ENCODE measurements at places on chromosomes 2 and 18.

- no peak for DNase-seq
These were observed 11.9 kb downstream of the IL18R1 start for GRCh38 chr2:102367331-102367971.

GRCh38 chr2:157257312-157258252, at the start of gene GALNT5:
Gene GALNT5 (plus strand): TSS chr2:157257705. CDS start chr2:157258083, 378 bp downstream.
- DNase-seq = no peak

GRCh38 chr2:185279999-185280398, 458.6 kb upstream of the FSIP2 start:
- DNase-seq = peak; percentile 57

DNA sequence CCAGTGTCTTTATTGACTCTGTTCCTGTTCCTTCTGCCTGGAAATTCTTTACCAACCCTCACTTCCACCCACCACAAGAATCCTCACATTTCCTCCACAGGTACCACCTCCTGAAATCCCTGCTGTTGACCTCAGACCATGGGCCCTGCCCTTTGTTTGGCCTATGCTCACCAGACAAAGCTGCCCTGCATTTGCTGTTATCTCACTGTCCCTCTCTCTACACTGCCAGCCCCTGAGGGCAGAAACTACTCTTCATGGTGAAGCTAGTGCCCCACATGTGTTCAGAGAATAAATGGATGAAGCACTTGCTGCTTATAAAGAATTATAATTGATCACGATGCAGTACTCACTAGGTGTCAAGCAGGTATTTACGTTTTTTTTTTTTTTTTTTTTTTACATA, 608.4 kb downstream of the TSN start:
- DNase-seq = no peak

DNA sequence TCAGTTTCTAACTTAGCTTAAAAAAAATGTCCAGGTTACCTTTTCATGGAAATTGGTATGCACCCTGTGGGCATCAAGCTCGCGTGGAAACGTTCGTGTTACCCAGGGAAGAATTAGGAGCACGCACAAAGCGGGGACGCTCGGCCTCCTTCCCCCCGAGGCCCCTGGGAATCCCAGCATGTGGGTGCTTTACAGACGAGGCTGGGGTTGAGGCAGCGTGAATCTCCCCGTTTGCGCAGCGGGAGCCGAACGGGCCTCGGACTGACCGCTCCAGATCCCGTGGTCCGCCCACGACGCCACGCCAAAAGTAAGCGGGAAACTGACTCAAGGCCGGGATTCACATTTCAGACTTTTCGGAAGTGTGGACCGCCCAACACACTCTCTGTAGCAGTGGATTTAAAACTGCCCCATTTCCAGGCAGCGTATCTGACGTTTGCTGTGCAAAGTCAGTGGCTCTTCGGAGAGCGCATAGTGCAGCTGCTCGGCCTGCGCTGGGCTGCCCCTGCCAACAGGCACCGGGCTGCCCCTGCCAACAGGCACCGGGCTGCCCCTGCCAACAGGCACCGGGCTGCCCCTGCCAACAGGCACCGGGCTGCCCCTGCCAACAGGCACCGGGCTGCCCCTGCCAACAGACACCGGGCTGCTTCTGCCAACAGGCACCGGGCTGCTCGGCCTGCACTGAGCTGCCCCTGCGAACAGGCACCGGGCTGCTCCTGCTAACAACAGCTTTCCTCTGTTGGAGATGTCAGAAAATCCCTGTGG, 49.7 kb downstream of the SH3YL1 start:
- no peak for DNase-seq

- DNase-seq = no peak
These were observed 27.4 kb downstream of the FABP1 start for GRCh38 chr2:88100489-88100858.

DNA sequence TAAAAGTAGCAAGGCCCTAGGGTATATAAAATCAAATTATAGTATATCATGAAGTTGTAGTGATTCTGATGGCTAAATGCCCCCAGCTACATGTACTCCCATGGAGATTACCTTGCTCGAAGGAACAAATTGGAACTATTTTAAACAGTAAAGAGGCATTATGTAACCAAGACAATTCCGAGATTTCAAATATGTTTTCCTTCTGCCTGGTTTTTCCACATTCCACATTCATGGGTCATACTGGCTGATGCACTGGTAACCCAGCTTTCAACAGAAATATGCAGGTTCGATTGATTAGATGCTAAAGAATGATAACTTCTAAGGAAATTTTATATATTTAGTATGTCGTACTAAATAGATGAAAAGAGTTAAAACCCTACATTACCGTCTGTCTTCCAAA, 62.3 kb upstream of the MGAT4A start:
- no peak for DNase-seq

- peak; percentile 60 for DNase-seq
These were observed 135.6 kb upstream of the UNC80 start for GRCh38 chr2:209636076-209636475.

DNA sequence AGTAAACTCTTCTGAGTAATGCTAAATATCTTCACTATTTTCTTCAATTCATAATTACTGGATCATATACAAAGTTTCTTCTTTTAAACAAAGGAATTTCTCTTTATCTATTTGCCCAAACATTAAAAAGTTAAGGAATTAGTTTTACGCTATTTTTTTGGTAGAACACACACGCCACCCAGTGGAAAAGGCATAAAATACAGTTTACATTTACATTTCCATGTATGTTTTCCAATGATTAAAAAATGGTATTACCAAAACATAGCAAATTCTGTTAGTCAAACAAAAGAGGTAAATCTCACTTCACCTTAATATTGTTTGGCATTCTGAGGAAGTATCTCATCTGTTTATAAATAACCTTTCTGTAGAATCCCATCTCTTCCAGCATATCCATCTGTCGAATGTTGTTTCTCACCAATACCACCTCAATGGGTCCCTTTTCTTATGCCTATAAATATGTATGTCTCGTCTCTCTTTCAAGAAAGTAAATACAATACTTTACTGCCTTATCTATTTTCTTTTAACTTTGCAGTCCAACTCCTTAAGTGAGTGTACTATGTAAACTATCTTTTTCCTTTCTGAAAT, 7.2 kb downstream of the BOLL start:
- peak; percentile 35 for DNase-seq

DNA sequence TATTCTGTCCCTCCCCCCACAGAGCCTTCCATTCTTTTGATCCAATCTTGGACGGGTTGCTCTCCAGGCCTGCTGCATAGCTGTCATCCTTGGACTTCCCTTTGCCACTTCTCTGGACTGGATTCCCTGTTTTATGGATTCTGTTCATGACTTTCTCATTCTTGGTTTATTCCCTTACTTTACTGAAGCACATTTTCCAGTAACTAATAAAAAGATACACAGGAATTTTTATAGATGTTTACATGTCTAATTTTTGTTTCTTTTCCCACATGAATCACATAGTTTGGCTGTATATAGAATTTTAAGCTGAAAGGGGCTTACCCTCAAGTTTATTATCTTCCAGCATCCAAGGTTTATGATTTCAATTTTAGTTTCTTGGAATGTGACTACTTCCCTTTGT, 37.9 kb downstream of the GDF7 start:
- DNase-seq = no peak

GRCh38 chr2:21363364-21363763, 239.6 kb downstream of the TDRD15 start:
- DNase-seq = no peak

DNA sequence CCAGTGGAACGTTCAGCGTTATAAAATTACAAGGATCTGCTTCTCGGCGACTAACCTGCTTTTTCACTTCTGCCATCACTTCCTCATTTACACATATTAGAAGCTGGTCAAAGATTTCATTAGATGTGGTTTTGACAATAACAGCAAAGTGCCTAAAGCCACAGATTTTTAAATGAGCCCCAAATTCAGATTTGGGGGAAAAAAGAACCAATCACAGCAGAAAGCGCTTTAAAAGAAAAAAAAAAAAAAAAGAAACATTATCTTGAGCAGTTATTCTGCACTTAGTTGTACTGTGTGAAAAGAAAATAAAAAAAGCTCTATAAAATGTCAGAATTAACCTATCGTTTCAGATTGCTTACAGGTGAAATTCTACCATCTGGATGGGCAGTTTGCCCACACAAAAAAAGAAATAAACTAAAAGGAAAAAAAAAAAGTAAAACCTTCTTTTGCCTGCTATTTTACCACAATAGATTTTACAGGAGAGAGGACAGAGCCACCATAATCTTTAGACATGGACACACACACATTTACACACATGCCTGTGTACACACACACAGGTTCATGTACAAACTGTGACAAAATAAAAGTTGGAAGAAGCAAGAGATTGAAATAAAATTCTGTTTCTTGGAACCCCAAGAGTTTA, 167.2 kb downstream of the TCF4 start:
- no peak for DNase-seq

DNA sequence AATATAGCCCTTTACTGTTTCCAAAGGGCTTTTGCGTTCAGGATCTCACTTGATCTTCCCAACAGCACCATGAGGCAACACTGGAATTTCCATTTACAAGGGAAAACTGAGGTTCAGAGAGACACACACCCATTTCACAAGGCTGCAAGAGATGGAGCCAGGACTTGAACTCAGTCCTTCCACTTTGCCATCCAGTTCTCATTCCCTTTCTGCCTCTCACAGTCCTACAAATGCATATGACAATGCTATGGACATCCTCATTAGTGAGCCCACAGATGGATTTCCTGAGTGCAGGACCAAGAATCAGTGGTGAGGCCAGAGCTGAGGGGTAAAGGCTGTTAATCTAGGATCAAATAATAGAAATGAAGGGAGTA, 136.1 kb upstream of the MYCN start:
- DNase-seq = no peak

DNA sequence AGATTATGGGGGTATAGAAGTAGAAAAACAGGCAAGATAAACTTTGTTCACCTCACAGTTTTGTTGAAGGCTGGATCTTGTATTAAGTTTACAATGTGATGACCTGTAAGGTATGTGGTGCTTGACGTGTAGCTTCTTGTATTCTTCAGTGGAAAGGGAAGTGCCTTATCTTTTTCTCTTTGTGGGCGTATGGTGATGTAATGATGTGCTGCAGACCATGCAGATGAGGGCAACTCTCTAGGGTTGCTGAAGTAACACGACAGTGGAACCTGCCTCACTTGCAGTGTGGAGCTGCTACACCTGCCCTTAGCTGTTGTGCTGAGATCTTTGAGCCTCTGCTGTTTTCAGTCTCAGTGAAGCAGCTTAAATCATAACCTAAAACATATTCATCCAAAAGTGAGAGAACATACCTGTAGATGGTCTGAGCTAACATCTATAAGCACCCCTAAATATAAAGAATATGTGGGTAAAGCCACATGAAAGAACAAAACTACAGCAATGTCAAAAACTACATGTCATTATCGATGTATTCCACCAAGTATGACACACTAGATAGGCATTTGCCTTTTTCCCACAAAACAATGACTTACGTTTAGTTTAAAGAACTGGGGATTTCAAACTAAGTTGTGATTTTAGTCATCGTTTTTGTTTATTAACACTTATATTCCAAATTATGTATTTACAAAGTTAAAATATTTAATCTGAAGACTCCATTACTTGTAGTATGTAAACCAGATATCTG, 1144.1 kb downstream of the CNTNAP5 start:
- DNase-seq = no peak

- DNase-seq = no peak
These were observed 5.6 kb downstream of the ZAP70 start for GRCh38 chr2:97718942-97719341.

- no peak for DNase-seq
These were observed 31.9 kb downstream of the HS1BP3 start for GRCh38 chr2:20618886-20619521.

DNA sequence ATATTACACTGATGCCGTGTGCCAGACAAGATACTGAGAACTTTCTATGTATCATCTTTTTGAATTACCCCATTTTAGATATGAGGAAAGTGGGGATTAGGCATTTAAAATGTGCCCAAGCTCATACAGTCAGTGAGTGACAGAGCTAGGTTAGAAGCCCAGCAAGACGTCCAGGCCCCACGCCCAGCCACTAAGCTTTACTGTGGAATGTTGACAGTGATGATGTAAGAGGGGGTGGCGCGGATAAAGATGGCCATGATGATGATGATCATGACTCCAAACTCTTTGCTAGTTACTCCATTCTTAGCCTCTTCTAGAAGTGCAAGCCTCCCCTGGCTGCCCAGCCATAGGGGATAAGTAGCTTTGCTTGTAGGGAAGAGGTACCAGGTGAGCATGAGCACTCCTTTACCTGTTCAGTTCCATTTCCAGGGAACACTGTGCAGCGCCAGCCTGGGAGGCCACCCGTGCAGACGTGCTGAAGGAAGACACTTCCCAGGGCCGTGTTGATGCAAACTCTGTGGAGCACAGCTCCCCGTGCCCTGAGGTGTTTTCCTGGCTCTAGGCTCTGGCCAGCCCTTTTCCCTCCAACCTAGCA, 65.5 kb downstream of the BCL2L11 start:
- no peak for DNase-seq

DNA sequence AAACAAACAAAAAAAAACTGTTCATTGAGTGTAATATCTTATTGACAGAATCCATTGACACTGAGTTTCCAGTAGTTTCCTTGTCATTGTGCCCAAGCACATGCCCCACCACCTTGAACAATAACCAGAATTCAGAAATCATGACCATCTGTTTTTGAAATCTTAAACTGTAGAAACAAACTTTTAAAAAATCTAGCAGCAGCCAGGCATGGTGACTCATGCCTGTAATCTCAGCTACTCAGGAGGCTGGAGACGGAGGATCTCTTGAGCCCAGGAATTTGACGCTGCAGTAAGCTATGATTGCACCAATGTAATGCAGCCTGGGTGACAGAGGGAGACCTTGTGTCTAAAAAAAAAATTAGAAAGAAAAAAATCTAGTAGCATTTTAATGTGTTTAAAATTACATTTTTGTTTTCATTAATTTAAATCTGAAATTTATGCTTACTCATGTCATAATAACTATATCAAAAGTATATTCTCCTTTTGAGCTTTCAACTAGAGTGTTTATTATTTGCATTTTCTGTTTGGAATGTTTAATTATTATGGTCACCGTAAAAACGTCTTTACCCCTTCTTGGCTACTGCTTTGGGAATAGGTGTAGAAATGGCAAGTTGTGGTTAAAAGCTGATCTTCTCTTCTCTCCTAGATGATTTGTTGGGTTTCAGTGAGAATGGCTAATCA, 25.2 kb upstream of the STON1 start:
- DNase-seq = no peak

GRCh38 chr2:214139630-214140284, 271.1 kb upstream of the VWC2L start:
- no peak for DNase-seq

DNA sequence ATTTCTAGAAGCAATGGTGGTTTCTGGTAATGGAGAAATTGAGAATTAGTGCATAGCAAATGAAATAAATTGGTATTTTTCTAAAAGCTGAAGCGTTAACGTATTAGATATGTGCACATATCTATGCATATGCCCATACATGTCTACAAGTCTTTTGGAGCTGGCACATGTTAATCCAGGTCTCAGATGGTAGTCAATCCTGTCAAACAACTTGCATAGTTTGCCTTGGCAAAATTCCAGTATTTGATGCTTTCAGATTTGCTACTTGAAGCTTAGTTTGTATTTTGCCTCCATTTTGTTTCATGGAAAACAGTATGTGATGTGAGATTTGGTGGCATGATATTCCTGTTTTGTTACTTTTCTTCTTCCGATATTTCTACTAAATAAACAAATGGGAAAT, 304.6 kb downstream of the PARD3B start:
- no peak for DNase-seq
